ENCODE measurements at places on chromosomes 16 and 17.

- DNase-seq, result no peak
Measured at GRCh38 chr16:79018650-79019429, 581.7 kb downstream of the MAF start.

DNA sequence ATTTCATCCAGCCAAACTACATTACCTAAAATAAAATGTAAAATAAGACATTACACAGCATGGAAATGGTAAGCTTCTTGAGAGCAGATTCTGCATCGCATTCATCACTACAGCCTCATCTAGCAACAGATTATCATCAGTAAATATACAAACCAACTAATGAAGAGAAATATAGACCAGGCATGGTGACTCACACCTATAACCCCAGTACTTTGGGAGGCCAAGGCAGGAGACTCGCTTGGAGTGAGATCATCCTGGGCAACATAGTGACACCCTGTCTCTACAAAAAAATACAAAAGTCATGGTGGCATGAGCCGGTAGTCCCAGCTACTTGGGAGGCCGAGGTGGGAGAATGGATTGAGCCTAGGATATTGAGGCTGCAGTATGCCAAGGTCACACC lies 19.9 kb downstream of the NCBP3 start:
- no peak for DNase-seq

DNA sequence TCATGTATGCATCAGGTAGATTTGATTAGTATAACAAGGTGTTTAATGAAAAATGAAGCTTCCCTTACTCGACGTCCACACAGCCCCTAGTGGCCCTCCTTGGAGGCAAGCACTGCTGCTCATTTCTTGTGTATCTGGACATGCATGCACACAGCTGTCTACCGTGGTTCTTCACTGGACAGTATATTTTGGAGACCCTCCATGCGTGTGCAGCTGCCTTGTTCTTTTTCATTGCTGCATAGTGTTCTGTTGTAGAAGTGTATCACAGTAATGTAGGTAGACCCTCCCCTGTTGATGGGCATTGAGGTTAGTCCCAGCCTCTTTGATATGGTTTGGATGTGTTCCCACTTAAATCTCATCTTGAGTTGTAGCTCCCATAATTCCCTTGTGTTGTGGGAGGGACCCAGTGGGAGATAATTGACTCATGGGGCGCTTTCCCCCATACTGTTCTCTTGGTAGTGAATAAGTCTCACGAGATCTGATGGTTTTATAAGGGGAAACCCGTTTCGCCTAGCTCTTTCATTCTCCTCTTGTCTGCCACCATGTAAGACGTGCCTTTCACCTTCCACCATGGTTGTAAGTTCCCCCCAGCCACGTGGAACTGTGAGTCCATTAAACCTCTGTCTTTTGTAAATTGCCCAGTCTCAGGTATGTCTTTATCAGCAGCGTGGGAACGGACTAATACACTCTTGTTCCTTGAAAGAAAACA lies 6.3 kb downstream of the CMIP start:
- DNase-seq, result no peak

GRCh38 chr16:2190659-2191445 lies 5.6 kb downstream of the CASKIN1 start:
- no peak for DNase-seq

DNA sequence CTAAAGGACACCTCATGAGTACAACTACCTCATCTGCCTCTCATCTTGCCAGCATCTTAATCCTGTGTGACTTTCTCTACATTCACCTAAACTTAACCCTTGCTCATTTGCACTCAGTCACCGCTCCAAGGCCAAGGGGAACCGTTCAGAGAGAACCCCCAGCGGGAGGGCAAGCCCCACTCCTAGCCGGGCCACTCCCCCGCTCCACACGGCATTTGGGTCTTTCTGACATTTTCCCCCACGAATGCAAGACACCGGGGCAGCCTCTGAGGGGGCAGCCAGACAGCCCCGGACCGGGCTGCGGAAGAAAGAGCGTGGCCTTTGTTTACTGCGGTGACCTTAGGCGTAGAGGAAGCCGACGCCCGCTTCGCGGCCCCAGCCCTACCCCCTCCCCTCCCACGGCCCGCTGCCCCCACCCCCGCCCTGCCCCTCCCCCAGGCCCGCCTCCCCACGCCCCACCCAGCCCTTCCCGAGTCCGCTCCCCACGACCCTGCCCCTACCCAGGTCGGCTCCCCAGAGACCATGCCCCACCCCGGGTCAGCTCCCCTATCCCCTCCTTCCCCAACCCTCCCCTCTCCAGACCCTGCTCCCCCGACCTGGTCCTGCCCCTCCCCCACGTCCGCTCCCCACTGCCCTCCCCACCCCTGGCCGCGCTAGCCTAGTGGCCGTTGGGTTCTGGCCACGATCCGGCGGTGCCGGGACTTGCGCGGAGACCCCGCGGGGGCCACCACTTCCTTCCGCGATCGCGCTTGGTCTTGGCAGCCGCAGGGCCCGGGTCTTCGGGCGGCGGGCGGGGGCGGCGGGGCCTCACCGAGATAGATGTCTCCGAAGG lies 789 bp downstream of the CSNK1D start:
- DNase-seq, result no peak

- DNase-seq, result no peak
Measured at GRCh38 chr16:1942047-1942809, 771 bp downstream of the MSRB1 start.

- no peak for DNase-seq
Measured at GRCh38 chr17:16215002-16215272, 397 bp downstream of the NCOR1 start.

DNA sequence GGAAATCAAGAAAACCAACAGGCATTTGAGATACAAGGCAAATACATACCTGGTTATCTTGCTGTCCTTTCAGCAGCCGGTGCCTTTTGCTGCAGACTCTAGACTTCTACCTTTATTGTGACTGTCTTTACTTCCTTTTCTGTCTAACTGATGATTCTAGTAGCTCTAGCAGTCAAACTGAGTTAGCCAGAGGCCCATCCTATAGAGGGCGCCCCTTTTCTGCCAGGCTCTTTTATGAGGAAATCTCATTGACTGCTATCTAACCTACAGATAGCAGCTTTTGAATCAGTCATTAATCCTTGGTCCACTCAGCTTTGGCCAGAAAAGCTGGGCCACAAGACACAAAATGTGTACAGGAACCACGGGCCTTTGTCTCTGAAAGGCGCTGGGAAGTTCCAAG lies 87.5 kb upstream of the WSB1 start:
- no peak for DNase-seq

DNA sequence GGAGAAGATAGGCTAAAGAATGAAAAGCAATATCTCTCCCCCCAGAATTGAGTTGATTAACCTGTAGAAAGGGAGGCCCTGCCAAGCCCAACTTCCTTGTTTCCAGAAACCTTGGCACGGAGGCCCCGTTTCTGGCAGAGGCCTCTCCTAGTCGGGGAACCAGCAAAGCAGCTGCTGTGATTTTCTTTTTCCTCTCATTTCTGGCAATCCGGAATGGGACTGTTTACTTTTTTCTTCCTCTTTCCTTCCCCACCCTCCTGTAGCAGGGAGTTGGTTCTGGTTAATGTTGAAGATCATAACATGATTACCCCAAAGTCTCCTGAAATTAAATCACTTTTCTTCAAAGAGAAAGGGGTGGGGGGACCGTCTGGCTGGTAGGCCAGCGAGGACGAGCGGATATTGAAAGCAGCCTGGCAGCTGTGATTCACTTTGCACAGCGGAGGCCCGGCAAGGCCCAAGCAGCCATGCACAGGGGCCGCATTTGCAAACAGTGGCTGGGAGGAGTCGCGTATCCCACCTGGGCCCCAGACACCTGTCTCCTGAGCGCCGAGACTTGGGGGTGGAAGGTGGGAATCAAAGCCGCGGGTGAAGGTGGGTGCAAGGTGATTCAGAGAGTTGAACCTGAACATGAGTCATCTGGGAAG lies 51.5 kb downstream of the NTN1 start:
- no peak for DNase-seq

DNA sequence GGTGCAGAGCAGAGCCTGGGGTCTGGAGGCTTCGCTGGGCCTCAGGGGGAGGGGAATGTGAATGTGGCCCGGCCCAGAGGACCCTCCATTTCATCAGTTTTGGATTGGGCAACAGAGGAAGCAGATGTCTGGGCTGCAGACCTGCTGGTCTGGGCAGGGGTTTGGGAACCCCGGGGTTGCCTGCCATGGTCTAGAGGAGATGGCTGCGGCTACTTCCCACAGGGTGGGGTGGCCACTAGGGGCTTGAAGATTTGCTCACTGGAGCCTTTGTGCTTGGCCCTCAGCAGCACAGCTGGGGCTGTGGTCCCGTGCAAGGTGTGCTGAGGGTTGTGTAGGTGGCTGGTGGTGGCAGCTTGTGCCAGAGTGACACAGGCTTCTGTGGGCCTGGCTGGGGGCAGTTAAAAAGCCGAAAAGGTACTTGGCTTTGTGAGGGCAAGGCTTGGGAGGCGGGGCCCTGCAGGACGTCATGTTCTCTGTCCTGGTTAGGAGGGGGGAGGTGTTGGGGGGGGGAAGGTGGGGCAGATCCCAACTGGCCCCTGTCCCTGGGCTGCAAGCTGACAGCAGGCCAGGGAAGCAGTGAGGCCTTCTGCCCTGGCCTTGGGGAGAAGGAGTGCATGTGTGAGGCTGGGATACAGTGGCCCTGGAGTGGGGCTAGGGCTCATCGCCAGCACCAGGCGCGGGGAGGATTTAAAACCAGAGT lies 98.0 kb downstream of the KPNA2 start:
- no peak for DNase-seq

DNA sequence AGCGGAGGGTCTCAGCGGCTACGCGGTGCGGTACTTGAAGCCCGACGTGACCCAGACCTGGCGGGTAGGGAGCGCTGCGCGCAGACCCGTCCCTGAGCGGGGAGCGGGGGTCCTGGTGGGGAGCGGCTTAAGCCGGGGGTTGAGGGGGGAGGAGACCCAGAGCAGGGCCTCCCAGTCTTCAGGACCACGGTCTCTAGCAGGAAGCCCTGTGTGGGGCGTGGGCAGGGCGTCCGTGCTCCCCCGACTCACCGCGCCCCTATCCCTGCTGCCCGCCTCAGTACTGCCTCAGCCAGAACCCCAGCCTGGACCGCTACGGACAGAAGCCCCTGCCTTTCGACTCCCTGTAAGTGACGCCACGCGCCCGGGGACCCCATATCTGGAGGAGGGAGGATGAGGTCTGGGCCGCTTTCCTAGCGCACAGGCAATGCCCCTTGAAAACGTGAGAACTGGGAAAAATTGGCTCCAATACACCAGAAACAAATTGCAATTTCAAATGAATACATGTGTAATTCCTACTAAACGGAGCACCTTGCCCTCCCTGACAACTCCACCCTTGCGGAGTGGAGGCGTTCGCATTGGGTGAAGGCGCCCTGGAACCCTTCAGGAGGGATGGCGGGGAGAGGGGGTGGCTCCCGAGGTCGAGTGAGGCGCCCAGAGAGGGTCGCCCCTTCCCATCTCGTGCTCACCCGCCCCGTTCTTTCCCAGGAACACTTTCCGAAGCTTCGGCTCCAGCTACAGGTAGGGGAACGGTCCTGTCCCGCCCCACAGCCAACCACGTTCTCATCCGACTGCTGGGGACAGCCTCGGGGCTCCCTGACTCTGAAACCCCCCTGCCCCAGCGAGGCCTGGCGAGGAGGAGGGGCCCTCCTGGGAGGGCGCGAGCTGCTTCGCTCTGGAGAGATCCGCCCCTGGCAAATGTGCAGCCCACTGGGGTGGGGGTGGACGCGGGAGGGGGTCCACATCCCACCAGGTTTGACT lies 14.6 kb upstream of the CNGB1 start:
- no peak for DNase-seq

DNA sequence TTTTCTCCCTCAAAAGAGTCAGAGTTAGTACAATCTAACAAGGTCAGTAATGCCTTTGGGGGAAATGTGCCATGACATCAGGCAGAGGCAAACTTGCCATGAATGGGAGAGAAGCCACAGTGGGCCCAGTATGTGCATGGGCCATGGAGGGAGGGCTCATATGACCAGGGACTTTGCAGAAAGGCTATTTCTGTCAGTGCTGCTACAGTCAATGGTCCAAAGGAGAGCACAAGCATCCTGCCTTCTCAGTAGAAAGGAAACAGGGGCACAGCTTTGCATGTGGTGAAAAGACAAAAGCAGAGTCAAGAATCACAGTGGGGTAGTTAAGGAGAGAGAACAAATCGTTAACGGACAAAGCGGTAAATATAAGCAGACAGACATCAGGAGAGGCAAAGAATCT lies 11.2 kb upstream of the CORO6 start:
- DNase-seq, result no peak

DNA sequence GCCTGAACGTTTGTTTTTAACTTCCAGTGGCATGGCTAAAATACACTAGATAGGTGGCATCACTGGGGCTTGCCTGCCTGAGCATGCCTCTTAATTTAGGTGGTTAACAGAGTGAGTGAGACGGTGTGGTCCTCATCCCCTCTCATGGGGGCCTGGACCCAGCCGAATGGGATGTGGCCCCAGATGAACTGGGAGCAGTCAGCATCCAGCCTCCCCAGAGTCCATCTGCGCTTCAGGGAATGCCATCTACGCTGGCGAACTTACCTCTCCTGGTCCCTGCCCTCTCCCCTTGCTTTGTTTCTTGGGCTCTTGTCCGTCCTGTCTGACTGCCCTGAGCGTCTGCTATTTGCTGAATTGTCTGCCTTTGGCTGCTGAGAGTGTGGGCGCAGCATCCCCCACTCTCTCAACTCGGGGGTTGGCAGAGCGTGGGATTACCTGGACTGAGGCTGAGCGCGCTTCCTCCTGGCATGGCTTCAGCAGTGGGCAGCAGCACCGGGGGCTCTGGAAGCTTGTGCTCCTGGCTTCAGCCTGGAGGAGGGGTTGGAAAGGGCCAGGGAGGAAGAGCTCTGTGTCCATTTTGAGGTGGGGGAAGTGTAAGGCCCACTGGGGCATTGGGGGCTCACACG lies 2.1 kb downstream of the RAB40C start:
- DNase-seq, result no peak

- no peak for DNase-seq
Measured at GRCh38 chr17:5272322-5272721, 9.8 kb upstream of the RABEP1 start.

DNA sequence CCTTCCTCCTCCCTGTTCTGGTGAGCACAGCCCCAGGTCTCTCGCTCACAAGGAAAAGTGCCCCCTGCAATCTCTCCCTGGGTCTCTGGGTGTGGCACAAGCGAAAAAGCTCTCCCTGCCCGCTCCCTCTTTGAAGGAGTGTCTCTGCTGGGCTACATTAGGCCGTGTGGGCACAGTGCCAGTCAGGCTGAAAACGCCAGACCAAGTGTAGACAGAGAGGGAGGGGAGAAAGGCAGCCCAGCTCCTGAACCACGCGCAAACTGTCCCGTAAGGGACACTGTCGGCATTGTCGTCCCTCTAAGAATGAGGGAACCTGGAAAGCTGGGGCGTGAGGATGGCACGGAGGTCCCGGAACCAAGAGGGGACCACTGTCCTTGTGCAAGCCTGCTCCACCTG lies 3.9 kb downstream of the SMIM5 start:
- no peak for DNase-seq

- DNase-seq, result no peak
Measured at GRCh38 chr16:82094942-82095540, 60.0 kb downstream of the HSD17B2 start.

DNA sequence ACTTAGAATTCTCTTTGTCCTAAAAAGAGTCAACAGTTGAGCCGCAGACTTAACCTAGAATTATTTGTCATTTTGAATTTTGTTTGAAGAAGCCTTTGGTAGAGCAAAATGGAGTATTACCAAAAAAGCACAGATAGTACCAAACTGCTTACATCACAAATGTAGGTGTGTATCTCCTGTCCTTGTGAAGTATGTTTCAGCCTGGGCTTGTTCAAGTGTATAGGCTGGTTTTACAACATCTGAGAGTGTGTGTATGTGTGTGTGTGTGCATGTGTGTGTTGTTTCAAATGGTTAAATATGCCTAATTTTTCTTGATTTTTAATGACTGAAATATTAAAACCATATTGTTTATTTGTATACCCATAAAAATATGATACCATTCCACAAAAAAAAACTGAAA lies 188.7 kb upstream of the AXIN2 start:
- DNase-seq, result no peak

- DNase-seq, result no peak
Measured at GRCh38 chr16:1907226-1907860, 10.9 kb downstream of the HS3ST6 start.

Data from esophagus squamous epithelium (tissue), 5 donors.